Stomach (tissue), 19 donors: ENCODE measurements at places on chromosomes 3 and 15. TPM values are rescaled to one million over a fixed set of nuclear protein-coding genes. Genes with fewer than 3 reads are reported as not detected.
A peak's percentile ranks its signal among the peaks of the same experiment; 100 is the strongest.

The GOLGA8J gene
- not detected for total RNA-seq

The INSYN1 gene
- total RNA-seq, result 9.3 TPM

The GOLGA6B gene
- total RNA-seq, result not detected

The ABI3BP gene
- 152 TPM for total RNA-seq

The BHLHE40 gene
- total RNA-seq, result 34.7 TPM

The CDHR4 gene
- total RNA-seq, result under 0.01 TPM

The GUCA1C gene
- total RNA-seq, result not detected

The GOLGA6L7 gene
- total RNA-seq, result not detected

GRCh38 chr3:23921052-23921511 is 4.2 kb downstream of the RPL15 start:
- H3K4me3 ChIP-seq, result no peak overlapping the region
- peaks cover 51% of the 10 kb centered on the region for H3K36me3 ChIP-seq
- peaks cover 30% of the 10 kb centered on the region for H3K4me1 ChIP-seq
- H3K27me3 ChIP-seq, result no peaks in the 10 kb centered on the region
- H3K27ac ChIP-seq, result no peak overlapping the region

GRCh38 chr3:17742880-17743657 is 638 bp upstream of the TBC1D5 start:
- H3K4me3 ChIP-seq, result peak overlapping the region; percentile 65
- H3K4me1 ChIP-seq, result peaks cover 36% of the 10 kb centered on the region
- DNase-seq, result no peak
- H3K36me3 ChIP-seq, result no peaks in the 10 kb centered on the region
- peak overlapping the region; percentile 93 for H3K27ac ChIP-seq

DNA sequence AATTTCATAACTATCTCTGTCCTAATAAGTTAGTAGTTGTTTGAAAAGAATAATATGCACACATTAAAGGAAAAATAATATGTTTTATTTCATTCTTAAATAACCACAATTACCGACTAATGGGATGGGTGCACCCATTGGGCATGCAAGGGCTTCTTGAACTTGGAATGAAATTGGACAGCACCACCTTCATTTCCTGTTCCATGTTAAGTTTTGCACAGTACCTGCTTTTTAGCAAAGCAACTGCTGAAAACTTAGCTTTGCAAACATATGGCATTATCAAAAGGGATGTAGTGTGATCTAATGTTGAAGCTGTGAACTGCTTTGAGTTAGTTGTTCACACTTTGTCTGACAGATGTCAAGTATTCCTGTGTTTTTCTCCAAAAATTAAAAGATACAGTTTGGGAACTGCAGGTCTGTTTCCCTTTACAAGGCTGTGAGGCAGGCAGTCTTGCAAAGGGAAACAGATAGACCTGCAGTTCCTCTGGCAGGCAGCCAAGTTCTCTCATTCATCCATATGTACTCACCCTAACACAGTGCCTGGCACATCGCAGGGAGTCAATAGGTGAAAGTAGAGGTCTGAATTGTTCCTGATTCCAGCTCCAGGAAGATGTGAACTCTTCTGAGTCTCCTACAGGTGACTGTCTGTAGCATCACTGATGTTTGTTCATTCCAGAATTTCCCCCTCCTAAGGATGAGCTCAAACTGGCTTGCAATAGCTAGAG is 64.3 kb upstream of the GOLGA8B start:
- no peaks in the 10 kb centered on the region for H3K27me3 ChIP-seq
- DNase-seq, result peak; percentile 5
- H3K4me1 ChIP-seq, result no peaks in the 10 kb centered on the region
- H3K4me3 ChIP-seq, result no peak overlapping the region

DNA sequence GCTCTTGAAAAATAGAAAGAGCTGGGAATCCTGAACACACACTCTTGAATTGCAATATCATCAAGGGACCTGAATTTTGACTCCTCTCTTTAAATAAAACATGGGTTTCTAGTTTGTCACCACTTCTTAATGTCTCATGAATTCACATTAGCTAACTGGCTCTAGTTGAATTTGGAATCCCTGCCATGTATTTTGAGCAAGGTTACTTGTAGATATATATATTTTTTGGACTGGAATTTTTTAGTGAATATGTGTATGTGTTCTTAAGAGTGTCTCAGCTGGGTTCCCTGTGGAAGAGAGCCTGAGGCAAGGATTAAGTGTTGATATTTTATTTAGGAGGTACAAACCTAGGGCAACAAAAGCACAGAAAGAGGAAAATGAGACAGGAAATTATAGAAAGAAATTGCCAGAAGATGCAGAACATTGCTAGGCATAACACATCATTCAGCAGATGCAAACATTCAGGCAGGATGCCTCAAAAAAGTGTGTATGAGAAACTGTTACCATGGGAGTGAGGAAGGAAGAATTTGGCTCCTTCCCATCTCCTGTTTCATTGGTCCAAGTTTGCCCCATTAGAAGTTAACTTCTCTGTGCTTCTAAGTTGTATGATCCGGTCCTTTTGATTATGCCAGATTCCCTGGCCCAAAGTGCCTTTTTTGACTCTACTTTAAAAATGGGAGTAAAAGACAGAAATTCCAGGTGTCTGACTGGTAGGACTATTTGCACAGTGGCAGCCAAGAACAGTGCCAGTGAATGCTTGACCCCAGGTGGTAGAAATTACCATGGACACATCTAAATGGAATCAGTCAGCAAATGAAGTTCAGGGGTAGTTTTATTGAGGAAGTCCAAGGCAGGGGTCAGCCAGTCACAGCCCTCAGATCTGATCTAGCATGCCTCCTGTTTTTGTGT is 253.7 kb upstream of the TGFBR2 start:
- no peak overlapping the region for H3K27ac ChIP-seq
- H3K27me3 ChIP-seq, result no peaks in the 10 kb centered on the region
- H3K36me3 ChIP-seq, result no peaks in the 10 kb centered on the region

GRCh38 chr3:33919312-33920120 is 121.1 kb downstream of the PDCD6IP start:
- no peaks in the 10 kb centered on the region for H3K4me1 ChIP-seq
- no peaks in the 10 kb centered on the region for H3K36me3 ChIP-seq
- no peak overlapping the region for H3K27ac ChIP-seq
- DNase-seq, result no peak
- H3K27me3 ChIP-seq, result no peaks in the 10 kb centered on the region

GRCh38 chr15:92582206-92582605 is 73.4 kb downstream of the FAM174B start:
- no peaks in the 10 kb centered on the region for H3K27me3 ChIP-seq
- no peak for DNase-seq
- H3K4me1 ChIP-seq, result no peaks in the 10 kb centered on the region
- H3K4me3 ChIP-seq, result no peak overlapping the region
- no peak overlapping the region for H3K27ac ChIP-seq

DNA sequence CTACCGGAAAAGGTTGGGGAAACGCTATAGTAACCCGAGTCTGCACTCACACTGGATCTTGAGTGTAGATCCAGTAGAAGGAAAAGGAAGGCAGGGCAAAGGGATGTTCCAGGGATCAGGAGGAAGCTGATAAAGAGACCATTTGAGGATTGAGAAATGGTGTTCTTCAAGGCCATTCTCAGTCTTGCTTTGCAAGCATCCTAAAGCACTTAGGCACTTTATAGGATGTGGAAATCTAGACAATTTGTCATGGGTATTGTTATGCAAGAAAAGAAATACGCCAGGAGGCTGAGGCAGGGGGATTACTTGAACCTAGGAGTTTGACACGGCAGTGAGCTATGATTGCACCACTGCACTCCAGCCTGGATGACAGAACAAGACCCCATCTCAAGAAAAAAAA is 13.2 kb upstream of the SCAMP5 start:
- no peak for DNase-seq
- H3K36me3 ChIP-seq, result no peaks in the 10 kb centered on the region
- no peaks in the 10 kb centered on the region for H3K4me1 ChIP-seq
- H3K27me3 ChIP-seq, result no peaks in the 10 kb centered on the region
- H3K27ac ChIP-seq, result no peak overlapping the region
- no peak overlapping the region for H3K4me3 ChIP-seq

DNA sequence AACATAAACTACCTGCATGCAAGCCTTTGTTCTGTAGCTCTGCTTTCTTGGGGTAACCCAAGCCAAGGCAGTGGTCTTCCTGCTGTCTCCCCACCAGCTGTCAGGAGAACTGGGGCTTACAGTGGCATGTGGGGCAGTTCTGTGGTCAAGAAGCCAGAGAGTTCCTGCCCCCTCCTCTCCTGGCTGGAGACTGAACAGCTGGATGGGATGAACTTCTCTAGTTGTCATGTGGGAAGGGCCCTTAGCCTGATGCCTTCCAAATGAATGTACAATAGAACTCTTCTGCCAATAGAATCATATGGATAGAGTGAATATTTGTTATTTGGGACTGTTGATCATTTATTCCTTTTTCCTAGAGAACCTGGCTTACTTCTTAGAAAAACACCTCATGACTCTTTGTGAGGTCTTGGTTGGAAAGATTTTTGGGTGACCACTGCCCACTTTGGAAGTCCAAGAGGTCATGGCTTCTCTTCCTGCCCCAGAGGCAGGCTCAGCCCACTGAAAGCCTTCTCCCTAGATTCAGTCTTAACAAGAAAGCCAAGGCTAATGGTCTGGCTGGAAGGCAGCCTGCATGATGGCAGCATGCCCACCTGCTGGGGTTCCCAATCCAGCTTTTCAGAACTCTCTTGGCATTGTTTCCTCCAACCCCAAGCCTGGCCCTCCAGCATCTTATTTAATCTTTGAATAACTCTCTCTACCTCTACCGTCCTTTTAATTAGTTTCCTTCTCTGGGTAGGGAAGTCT is 462.9 kb upstream of the PROK2 start:
- no peaks in the 10 kb centered on the region for H3K36me3 ChIP-seq
- peak; percentile 79 for DNase-seq
- H3K4me3 ChIP-seq, result no peak overlapping the region
- no peaks in the 10 kb centered on the region for H3K27me3 ChIP-seq
- no peak overlapping the region for H3K27ac ChIP-seq

DNA sequence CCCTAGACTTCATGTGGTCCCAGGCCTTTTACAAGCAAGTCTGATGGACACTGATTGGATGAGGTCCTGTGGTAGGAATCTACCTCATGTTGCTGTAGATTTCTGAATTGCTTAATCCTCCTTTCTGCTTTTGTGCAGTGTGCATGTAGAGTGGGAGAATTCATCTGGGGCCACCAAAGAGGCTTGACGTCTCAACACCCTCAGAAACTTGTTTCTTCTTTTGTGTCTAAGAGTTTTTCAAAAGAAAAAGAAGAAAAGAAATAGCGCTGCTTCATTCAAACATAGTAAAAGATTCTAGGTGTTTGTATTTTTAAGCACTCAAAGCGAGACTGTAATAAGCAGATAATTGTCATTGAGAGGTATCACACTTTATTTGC is 46.2 kb downstream of the NR1D2 start:
- no peaks in the 10 kb centered on the region for H3K36me3 ChIP-seq
- H3K4me1 ChIP-seq, result no peaks in the 10 kb centered on the region
- no peak overlapping the region for H3K4me3 ChIP-seq
- peak overlapping the region; percentile 63 for H3K27ac ChIP-seq

- H3K4me3 ChIP-seq, result no peak overlapping the region
- no peak for DNase-seq
- no peaks in the 10 kb centered on the region for H3K36me3 ChIP-seq
- H3K27me3 ChIP-seq, result no peaks in the 10 kb centered on the region
- H3K27ac ChIP-seq, result no peak overlapping the region
Observed at GRCh38 chr3:157982359-157982758, 123.9 kb downstream of the SHOX2 start.

DNA sequence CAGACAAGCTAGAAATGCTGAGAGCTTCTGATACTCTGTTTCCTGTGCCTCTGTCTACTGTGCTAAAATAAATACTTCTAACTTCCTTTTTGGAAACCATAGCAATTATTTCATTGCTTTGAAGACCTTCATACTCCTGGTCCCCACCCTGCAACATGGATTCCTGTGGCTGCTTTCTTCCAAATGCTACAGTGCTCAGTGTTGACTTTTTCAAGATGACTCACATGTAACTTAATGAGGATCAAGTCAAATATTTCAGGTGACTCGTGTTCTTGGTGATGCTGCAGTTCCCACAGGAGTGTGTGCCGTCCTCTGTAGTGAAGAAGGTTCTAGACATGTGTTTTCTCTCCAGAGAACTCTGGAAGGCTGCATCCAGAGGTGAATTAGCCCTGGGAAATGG is 288.6 kb downstream of the CLSTN2 start:
- H3K36me3 ChIP-seq, result no peaks in the 10 kb centered on the region
- no peak for DNase-seq
- no peak overlapping the region for H3K4me3 ChIP-seq
- no peak overlapping the region for H3K27ac ChIP-seq
- no peaks in the 10 kb centered on the region for H3K4me1 ChIP-seq

GRCh38 chr3:52524752-52525679 is 8.6 kb downstream of the NT5DC2 start:
- no peaks in the 10 kb centered on the region for H3K27me3 ChIP-seq
- H3K27ac ChIP-seq, result no peak overlapping the region
- peaks cover 52% of the 10 kb centered on the region for H3K36me3 ChIP-seq
- no peak for DNase-seq
- H3K4me3 ChIP-seq, result no peak overlapping the region
- H3K4me1 ChIP-seq, result no peaks in the 10 kb centered on the region

DNA sequence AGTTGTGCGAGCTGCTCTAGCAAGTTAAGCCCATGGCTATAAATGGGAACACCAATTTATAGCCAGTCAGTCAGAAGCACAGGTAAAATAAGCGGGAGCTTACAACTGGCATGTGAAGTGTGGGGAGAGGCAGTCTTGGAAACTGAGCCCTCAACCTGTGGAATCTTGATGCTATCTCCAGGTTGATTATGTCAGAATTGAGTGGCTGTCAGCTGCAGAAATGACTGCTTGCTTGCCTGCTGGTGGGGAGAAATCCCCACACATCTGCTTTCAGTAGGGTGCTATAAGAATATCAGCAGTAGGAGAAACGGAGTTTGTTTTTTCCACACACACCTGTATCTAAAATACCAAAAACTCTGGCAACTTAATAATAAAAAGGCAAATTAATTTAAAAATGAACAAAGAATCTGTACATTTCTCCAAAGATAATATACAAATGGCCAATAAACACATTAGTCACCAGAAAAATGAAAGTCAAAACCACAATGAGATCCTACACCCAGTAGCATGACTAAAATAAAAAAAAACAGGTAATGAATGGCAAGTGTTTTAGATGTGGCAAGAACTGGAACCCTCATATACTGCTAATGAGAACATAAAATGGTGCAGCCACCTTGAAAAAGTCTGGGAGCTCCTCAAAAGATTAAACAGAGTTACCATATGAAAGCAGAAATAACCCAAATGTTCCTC is 26.0 kb upstream of the MAP4 start:
- no peak for DNase-seq
- H3K27ac ChIP-seq, result no peak overlapping the region
- H3K36me3 ChIP-seq, result peaks cover 3% of the 10 kb centered on the region
- H3K4me3 ChIP-seq, result no peak overlapping the region
- H3K4me1 ChIP-seq, result peaks cover 15% of the 10 kb centered on the region
